ENCODE measurements at places on chromosomes 1 and 21.

GRCh38 chr1:100476735-100477290 lies 61.1 kb upstream of the GPR88 start:
- no peak for DNase-seq

GRCh38 chr1:43747736-43748135 lies 40.4 kb downstream of the ST3GAL3 start:
- no peak for DNase-seq

- DNase-seq = no peak
These were observed 32.7 kb downstream of the S100A10 start for GRCh38 chr1:151960780-151961513.

DNA sequence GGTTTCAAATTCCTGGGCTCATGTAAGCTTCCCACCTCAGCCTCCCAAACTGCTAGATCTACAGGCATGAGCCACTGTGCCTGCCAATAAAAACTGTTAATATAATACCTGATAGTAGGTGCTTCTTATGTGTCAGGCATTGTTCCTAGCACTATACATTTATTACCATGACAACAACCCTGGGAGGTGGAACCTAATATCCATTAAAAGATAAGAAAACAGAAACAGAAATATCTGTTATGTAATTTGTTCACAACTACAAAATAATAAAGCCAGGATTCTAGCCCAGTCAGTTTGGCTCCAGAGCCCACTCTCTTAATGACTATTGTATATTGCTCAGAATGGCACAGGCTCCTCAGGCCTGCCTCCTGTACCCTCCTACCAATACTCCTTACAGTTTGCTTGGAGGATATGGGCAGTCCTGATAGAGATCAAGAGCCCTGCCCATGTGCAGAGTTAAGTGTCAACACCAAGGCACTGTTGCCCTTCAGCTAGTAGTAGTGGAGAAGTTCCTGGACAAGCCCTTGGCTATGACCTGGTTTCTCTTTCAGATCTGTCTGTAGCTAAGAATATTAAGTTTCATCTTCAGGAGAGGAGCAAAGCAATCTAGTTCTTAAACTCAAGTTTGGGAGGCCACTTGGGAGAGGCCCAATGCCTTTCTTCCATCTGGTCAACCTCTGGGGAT lies 22.4 kb downstream of the RPL5 start:
- DNase-seq = no peak

- no peak for DNase-seq
These were observed 482.1 kb upstream of the RGS18 start for GRCh38 chr1:191675856-191676783.

Measured in AML-193 (cell line).